ENCODE measurements at places on chromosomes 2 and 18.

GRCh38 chr2:240929364-240930095, 23.4 kb downstream of the CROCC2 start:
- DNase-seq = no peak

DNA sequence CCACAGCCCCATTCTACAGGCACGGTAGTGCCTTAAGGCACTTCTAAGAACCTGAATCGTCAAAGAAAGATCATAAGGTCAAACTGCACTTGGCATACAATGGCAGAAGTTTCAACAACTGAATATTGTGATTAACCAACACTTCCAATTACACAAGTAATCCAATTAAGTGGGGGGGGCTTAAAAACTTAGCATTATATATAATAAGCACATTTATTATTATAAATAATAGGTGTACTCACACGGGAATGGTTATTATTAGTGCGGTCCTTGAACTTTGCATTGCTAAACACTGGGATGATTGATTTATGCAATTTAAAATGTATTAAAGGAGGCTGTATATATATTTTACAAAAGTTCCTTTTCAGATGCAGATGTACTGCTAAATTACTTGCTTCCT, 7.6 kb downstream of the APCDD1 start:
- no peak for DNase-seq

- no peak for DNase-seq
Observed at GRCh38 chr2:26302846-26303245, 43.1 kb upstream of the SELENOI start.

DNA sequence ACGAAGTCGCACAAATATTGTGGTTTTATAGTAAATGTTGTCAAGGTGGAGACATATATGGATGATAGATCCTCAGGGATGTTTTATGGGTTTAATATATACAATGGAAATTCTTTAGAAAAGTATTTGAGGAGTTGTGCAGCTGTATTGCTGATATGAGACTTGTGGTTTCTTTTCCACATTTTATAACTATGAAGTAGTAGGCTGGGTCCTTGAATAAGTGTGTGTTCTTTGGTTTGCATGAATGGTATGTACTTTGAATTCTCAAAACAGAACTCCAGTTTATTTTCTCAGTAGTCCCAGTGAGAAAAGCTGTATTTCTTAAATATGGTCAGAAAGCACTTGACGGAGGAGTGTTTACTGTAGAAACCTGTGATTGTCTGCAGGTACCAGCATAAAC, 42.4 kb downstream of the PLCL1 start:
- DNase-seq = no peak

GRCh38 chr18:250685-251084, 17.2 kb downstream of the THOC1 start:
- DNase-seq = no peak

GRCh38 chr2:155583674-155584195, 748.8 kb downstream of the NR4A2 start:
- no peak for DNase-seq

DNA sequence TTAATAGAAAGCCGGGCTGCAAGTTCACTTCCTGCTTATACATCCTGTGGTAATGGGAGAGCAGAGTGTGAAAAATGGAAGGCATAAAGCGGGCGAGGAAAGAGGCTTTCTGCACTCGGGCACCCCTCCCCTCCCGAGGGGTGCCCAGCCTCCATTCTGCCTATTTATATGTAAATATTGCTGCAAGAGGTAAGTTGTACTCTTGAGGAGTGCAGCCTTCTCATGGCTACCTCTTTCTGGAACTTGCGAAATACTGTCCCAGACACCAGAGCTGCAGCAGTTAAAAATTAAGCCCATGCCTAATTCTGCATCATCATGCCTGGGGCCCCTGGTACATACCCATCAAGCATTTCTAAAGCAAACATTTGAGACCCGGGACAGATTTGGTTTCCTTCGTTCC, 156.0 kb downstream of the GBX2 start:
- DNase-seq = no peak

- no peak for DNase-seq
Observed at GRCh38 chr2:162457490-162457889, 113.6 kb downstream of the GCA start.

GRCh38 chr2:207239754-207240494, 74.2 kb upstream of the KLF7 start:
- DNase-seq = no peak

GRCh38 chr2:205188239-205189138, 493.8 kb upstream of the NRP2 start:
- peak; percentile 70 for DNase-seq

- DNase-seq = peak; percentile 24
Observed at GRCh38 chr2:55010149-55010591, 40.1 kb downstream of the RTN4 start.

DNA sequence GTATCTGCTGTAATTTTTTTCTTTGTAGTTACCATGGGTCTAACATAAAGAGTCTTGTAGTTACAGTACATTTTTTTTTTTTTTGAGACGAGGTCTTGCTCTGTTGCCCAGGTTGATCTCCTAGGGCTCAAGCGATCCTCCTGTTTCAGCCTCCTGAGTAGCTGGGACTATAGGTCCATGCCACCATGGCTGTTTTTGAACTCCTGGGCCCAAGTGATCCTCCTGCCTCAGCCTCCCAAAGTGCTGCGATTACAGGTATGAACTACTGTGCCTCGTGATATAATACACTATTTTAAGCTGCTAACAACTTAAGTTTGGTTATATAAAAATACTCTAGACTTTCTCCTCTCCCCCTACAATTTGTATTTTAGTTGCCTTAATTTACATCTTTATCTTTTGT, 46.3 kb downstream of the ASB1 start:
- DNase-seq = no peak

- DNase-seq = no peak
Observed at GRCh38 chr2:182933629-182934028, 67.2 kb upstream of the FRZB start.

GRCh38 chr2:230949966-230950873, 25.2 kb upstream of the GPR55 start:
- no peak for DNase-seq

- DNase-seq = no peak
Observed at GRCh38 chr2:55949613-55950012, 26.0 kb upstream of the EFEMP1 start.

DNA sequence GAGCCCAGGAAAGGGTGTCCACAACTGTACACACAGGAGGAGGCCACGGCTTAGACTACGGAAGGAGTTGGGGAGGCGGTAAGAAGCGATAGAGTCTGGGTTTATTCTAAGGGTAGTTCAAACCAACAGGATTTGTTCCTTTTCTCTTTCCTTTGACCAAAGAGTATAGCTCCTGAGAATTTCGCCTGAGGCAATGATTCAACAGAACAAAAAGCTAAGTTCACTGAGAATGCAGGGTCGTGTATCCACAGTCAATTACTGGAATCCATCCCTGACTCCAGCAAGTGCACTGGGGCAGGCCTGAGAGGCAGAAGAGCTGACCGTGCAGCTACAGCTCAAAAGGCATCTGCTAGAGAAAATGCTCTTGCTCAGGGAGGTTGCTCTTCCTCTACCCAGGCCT, 140.9 kb downstream of the TFCP2L1 start:
- DNase-seq = no peak

DNA sequence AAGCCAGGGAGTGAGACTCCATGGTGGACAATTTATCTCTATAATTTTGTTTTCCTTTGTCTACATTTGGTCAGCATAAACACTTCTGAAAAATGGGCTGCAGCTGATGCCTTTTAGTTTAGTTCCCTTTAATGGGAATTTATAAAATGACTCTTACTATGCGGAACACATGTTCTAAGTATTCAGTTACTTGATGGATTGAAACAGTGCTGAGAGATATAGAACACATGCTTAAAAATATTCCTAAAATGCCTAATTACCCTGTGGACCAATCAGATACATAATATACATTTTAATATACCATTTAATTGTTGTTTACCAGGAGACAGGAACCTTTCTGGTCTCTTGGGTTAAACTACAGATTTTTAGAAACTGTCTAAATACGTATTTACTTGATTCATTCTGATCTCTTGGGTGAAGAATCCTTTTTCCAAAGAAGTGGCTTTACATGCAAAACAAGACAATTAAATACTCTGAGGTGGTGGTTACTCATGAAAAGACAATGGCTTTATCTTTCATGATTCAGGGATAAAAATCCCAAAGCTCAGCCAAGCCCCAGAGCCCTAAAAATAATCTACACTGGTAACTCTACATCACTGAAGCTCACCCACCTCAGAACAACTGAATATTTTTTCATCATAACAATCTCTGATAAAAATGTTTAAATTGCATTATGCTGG, 128.1 kb upstream of the SERTAD2 start:
- no peak for DNase-seq

DNA sequence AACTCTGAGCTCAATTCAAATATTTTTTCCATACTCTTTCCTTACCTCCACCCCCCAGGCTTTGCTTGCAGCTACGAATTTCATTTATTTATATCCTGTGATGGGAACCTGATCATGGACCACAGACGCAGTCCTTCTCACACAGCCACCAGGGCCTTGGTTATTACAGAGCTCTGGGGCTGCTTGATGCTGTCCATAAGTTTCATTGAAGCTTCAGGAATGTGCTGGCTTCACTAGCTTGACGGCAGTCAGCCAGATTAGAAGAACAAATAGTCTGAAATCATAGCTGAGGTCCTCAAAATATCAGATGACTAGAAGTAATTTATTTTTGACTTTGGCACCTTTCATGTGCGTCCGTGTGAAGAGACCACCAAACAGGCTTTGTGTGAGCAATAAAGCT, 104.9 kb downstream of the VWA3B start:
- DNase-seq = no peak

GRCh38 chr18:72871091-72871490, 3.3 kb upstream of the NETO1 start:
- DNase-seq = peak; percentile 41

DNA sequence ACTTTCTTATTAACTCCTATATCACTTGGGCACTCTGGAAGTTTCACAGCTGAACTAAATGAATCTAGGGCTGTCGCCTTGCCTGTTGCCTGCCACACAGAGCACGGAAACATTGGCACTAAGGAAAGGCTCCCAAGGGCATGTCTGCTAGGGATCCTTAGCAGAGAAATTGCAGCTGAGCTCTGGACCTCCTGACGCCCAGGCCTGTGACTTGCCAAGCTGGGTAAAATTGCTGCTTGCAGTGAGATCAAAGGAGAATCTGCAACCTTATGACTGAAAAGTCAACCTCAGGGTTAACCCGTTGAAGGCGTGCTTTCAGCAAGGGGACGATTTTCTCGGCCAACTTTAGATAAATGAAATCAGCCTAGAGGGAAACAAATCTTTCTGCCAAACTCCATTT, 189.8 kb downstream of the NCK2 start:
- no peak for DNase-seq

DNA sequence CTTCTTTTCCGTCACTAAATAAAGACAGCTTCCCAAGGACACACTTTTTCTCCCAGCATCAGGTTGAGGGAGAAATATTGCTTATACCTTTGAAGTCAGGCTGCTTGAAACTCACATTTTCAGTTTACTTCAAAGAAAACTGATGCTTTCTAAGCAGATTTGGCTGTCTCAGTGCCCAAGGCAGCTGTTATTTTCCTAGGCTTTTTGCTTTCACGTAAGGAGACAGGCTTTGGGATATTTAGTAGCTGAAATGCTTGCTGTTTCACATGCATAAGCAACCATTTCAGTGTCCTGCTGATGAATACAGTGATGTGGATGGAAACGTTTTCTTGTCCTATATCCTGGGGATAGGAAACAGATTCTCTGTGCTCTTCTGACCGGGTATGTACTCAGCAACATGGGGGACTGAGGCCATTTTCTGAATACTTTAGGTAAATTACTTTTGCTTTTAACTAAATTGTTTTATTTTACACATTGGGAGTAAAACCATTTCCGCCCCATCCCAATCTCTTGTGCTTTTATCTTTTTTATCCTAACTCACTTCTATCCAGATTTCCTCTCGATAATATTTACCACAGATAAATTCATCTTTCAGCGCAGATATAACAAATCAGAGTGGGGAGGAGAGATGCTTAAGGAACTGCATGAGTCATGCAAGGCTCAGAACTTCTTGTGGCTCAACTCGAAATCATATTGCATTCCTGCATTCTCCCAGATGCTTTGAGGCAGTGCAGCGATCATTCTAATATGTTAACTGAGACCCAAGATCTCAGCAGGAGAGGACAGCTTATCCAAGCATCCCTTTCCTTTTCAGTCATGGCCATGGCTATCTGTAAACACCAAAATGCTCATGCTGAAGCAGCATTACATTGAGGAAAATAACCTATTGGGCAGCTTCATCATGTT, 22.2 kb downstream of the GALR1 start:
- no peak for DNase-seq

- peak; percentile 48 for DNase-seq
Observed at GRCh38 chr2:19738707-19739106, 163.1 kb downstream of the TTC32 start.

DNA sequence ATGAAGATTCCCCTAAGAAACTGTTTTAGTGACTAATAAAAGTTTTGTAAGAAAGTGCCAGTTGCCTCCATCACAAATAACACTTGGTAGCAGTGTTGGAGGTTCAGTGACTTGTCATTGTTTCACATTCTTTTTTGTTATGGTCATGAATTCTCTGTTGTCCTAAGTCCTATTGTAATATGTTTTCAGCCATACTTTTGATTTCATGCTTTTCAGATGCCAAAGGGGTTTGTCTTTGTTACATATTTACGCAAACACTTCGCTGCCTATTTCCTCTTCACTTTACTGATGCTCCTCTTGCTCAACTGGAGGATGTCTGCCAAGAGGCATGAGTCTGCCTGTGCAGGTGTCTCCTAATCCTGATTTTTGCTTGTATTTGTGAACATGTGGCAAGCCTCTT, 66.6 kb downstream of the PHLPP1 start:
- peak; percentile 54 for DNase-seq

- peak; percentile 48 for DNase-seq
Observed at GRCh38 chr2:207219676-207220501, 54.1 kb upstream of the KLF7 start.

DNA sequence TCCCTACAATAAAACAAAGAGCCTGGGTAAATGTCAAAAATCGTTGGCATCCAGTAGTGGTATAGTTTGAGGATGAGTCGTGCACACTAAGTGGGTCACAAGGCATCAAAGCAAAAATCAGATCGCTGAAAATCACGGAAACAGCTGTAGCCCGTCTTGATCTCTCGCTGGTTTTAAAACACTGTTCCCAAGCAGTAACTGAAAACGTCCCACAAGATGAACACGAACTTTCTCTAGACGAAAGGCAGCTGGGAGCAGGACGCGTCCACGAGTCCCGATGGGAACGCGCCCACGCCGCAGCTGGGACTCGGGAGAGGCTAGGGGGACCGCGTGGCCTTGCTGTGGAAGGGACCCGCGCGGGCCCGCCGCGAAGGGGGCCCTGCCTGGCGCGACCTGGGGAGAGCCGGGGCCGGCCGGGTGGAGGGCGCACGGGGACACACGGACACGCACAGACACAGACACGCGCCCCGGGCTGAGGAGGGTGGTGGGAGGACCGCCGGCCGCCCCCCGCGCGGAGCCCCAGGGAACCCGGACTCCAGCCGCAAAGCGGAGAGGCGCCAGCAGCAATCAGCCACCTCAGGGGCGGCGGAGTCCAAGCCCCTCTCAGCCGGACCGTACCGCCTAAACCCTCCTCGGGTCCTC, 651 bp downstream of the STK17B start:
- no peak for DNase-seq

- no peak for DNase-seq
Observed at GRCh38 chr2:229042349-229042748, 228.7 kb downstream of the PID1 start.

- no peak for DNase-seq
Observed at GRCh38 chr2:15284614-15285013, 276.5 kb downstream of the NBAS start.

All from AG09319 (cell line).